ENCODE measurements at places on chromosomes 2 and 18.
A peak's percentile ranks its signal among the peaks of the same experiment; 100 is the strongest.

- no peak for DNase-seq
These were observed 301.9 kb downstream of the RIT2 start for GRCh38 chr18:42813570-42813969.

DNA sequence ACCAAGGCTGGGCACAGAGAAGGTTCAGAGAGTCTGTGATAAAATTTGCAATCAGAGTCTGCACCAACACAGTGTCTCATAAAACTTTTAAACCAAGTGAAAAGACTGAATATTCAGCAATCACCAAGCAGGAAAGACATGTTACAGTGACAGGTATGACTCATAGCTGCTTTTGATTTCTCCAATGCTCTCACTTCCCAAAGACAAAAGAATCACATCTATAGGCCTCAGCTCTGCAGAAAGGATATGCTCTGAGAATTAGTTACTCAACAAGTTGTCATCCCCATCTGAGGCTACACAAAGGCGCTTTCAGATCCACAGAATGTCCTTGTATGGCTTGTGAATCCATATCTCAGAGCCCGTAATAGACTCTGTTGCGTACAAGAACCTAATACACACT is 92.5 kb downstream of the KCNF1 start:
- no peak for DNase-seq

GRCh38 chr2:207510148-207510547 is 19.6 kb upstream of the CREB1 start:
- DNase-seq = no peak

DNA sequence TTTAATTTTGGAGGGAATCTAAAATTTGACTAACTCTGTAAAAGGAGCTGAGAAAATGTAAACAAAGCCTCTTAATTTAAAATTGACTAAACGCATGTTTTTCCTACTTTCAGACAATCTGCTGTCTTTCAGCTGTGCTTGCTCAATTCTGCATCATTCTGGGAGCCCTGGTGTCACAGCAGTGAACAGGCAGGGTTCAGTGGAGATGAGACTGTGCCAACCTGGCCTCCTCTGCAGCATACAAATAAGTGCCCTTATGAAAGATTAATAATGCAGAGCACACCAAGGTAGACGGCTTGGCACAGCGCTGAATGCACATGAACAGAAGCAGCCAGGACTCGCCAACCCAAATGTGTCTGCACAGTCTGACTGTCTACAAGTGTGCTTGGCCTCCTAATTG is 222.0 kb upstream of the CHAC2 start:
- DNase-seq = no peak

DNA sequence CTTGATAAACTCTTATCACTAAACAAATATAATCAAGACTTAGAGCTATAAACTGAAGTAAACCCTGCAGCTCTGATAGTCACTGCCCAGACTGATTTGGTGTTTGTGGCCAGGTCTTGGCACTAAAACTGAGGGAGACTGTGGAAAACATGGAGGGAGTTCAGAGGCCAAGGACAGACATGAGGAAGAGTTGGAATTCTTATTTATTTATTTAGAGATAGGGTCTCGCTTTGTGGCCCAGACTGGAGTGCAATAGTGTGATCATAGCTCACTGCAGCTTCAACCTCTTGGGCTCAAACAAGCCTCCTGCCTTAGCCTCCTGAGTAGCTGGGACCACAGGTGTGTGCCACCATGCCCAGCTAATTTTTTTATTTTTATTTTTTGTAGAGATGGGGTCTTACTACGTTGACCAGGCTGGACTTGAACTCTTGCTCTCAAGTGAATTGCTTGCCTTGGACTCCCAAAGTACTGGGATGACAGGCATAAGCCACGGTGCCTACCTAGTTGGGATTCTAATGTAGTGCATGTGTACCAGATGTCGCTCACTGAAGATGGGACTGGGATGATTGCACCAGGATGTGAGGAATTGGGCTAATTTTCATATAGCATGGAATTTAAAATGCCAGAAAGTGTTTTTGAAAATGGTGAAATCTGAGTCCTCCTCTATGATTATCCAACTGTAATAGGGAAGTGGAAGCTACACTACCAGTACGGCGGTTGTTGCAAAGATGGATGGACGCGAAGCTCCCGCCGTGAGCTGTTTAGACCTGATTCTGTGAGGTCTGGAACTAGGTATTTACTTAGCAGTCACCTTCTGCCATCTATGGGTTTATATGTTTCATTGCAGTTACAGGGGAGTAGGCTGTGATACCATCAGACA is 52.7 kb upstream of the CTLA4 start:
- DNase-seq = no peak

- no peak for DNase-seq
These were observed 1.8 kb downstream of the RNF138 start for GRCh38 chr18:32093523-32093922.

DNA sequence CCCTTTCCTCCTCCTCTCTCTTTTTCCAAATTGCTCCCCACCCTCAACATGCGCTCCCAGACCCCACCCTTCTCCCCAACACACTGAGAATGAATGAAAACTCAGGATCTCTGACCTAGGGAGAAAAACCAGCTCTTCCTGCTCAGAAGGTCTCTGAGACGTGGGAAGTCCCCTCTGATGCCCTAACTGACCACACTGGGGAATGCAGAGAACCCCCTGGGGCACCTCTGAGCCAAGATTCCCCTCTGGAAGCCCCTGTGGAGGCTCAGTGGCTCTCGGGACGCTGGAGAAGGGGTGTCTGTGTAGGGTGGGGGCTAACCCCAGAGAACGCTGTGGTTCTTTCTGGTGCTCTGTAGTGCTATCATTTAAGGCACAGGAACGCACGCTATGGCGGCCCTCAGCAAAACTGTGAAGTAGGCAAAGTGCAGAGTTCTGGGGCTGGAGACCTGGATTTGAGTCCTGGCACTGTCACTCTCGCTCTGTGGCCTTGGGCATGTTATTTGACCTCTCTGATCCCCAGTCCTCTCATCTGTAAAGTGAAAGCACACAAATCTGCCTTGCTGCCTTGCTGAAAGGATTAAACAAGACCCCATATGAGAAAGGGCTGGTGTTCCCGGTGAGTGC is 17.1 kb downstream of the ATOH8 start:
- no peak for DNase-seq

DNA sequence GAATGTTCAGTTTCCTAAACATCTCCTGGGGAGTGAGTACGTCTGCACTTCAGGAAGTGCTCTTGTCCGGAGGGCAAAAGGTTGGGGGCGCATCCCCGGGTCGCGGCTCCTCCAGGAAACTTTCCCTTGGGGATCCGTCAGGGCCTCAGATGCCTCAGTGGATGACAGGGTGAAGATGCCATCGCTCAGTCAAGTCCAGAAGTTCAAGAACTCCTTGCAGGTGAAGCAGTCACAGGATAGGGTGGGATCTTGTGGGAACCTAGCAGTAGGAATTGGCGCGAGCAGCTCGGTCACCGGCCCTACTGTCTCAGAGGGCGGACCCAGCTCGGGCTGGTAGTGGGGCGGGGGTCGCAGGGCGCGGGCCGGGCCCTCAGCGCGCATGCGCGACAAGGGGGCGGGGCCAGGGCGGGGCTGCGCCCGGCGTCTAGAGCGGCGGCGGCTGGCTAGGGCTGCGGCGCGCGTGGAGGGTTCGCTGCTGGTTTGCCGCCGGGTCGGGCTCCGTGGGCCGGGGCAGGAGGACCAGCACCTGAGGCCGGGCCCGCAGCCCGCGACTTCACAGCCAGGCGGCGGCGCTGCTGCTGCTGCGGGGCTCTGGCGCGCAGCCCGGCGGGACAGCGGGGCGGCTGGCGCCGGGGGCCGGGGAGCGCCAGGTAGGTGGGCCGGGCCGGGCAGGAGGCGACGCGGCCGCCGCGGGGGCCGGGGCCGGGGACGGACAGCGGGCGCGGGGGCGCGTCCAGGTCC is at the start of gene INPP4A:
INPP4A (plus strand) TSS at position 423 of the 741 bp plus-strand sequence. CDS start 75,191 bp downstream, outside the sequence.
- peak; percentile 89 for DNase-seq

GRCh38 chr2:24237313-24237712 is 62.5 kb downstream of the FAM228A start:
- no peak for DNase-seq

- DNase-seq = no peak
These were observed 304.4 kb upstream of the ZC3H15 start for GRCh38 chr2:186181625-186182024.

DNA sequence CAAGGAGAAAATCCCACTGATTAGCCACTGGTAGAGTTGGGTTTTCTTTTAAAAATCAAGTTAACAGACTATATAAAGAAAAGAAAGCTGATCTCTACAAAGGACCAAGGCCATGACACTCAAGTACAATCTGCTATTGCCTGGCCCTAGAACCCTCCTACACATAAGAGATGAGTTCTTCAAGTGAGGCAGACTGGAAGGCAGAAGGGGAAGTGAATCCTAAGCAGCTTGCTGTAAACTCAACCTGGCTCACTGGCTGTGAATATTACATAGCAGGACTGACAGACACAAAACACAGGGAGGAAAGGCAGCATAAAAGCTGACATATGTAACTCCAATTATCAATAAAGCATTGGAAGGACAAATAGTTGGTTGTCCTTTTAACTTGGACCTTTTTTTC is 65.4 kb downstream of the TRIP12 start:
- DNase-seq = no peak

GRCh38 chr2:101012706-101013181 is 10.7 kb downstream of the RPL31 start:
- no peak for DNase-seq

DNA sequence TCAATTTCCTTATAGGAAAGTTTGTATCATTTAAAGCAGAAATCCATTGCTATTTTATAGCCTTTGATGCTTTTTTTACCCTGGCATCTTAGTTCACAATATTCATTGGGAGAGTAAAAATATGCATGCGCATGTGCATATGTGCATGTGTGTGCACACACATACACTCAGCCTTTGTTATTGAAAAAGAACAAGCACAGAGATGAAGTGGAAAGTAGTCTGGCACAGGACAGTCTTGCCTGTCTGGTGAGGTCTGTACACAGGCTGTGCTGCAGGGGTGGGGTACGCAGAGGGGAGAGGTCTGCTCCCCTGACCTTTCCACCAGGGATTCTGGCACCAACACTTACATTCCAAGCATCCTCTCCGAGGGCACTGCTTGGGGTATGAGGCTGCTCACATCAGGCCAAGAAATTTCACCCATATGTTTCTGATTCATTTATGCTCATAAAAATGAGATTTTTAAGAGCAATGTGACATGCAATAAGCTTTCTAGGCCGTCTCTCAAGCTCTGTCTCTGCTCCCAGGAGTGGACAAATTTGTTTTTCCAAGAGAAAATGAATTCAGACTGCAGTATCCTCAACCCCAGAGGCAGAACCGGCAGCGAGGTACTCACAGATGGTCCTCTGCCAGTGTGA is 237.2 kb downstream of the INSIG2 start:
- no peak for DNase-seq

GRCh38 chr2:49959961-49960553 is 805.7 kb upstream of the FSHR start:
- DNase-seq = no peak

GRCh38 chr2:111100087-111100764 is 20.5 kb upstream of the BCL2L11 start:
- DNase-seq = no peak

GRCh38 chr18:78769502-78770105 is 210.0 kb upstream of the SALL3 start:
- no peak for DNase-seq

- no peak for DNase-seq
These were observed 1582.2 kb upstream of the ACVR2A start for GRCh38 chr2:146262606-146263005.

DNA sequence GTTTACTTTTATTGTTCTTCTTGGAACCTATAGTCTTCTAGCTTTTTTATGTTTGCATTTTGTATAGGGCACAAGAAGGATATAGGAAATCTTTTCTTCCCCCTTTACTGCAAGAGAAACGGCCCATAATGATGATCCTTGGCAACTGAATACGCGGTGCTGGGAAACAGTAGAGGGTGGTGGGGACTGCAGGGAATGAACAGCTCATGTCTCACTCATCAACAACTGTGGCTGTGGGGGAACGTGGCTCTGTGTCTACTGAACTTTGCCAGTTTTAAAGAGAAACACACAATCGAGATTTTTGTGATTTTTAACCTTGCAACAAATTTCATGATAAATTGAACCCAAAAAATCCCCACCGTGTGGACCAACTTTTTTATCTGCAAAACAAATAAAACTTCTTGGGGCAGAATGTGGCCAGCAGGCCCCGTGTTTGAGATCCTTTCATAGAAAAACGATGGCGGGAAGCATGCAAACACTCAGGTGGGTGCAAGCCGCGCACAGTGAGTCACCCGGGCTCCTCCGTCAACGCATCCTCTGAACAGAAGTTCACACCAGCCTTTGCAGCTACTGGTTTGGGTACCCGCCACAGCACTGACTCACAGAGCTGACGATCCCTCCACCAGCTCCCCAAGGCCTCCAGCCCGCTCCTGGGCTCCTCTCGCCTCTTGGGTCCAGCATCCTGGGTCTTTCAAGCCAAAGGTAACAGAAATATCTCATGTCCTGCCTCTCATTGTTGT is 149.3 kb downstream of the COL6A3 start:
- DNase-seq = no peak

GRCh38 chr2:48514348-48515003 is 15.5 kb upstream of the STON1 start:
- no peak for DNase-seq

DNA sequence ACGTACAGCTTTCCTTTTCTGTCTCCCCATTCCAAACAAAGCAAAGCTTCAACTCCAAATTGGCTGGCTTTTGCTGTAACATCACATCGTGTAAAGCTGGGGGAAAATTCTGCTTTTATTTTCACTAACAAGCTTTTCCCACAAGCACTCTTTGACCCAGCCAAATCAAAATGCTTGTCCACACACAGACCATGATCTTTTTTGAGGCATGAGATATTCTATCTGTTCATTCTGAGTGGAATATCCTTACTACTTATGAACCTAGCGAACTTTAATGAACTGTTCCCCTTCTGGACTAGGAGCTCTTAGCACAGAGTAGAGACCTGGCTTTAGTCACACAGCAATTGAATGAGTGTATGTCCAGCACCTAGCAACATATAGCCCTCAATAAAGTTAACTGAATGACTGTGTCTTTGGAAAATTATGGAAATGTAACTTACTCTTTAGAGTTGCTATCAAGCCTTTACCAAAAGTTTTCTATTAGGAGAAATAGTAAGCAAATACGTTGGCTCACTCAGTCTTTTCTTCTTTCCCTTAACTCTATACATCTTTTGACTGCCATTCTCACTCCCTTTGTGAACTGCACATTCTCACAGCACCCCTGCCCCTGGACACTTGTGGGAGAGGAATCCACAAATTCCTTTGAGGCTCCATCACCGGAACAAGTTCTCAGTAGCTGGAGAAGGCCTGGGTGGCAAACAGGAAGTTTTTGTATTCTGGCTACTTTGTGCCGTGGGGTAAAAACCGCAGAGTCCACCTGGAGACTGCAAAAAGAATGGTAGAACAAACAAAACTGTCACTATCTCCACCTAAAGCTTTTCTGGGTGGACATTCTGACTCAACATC is 1.3 kb upstream of the UBE2E3 start:
- no peak for DNase-seq

Measured in cardiac septum (tissue), 1 donor.